ENCODE measurements at places on chromosomes 2 and 18.

DNA sequence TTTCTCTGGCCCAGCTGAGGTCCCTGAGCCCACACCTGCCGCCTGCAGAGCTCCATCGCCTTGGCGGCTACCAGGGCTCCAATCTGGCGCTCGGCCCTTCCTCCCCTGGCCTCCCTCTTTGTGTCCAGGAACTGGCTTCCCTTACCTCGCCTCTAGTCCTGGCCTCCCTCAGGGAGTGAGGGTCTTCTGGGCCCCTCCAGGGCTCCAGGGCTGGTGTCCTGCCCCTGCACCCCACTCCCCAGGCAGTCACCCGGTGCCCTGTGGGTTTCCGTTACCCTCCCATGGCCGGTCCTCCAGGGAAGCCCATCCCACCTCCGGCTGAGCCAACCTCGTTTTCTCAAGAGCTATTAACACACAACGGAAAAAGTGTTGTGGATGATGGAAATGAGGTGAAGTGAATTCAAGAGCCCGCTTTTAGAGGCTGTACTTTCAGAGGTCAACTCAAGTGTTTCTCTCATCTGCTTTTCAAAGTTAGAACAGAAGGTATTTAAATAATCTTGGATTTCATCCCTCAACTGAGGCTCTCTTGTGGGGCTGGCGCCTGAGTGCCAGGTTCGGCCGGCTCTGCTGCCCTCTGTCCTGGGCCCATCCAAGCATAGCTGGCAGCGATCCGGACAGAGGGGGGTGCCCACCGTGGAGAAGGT is 131.9 kb downstream of the ASB1 start:
- no peak for DNase-seq

GRCh38 chr2:113050921-113051895 is 1.5 kb downstream of the IL36B start:
- DNase-seq, result no peak

DNA sequence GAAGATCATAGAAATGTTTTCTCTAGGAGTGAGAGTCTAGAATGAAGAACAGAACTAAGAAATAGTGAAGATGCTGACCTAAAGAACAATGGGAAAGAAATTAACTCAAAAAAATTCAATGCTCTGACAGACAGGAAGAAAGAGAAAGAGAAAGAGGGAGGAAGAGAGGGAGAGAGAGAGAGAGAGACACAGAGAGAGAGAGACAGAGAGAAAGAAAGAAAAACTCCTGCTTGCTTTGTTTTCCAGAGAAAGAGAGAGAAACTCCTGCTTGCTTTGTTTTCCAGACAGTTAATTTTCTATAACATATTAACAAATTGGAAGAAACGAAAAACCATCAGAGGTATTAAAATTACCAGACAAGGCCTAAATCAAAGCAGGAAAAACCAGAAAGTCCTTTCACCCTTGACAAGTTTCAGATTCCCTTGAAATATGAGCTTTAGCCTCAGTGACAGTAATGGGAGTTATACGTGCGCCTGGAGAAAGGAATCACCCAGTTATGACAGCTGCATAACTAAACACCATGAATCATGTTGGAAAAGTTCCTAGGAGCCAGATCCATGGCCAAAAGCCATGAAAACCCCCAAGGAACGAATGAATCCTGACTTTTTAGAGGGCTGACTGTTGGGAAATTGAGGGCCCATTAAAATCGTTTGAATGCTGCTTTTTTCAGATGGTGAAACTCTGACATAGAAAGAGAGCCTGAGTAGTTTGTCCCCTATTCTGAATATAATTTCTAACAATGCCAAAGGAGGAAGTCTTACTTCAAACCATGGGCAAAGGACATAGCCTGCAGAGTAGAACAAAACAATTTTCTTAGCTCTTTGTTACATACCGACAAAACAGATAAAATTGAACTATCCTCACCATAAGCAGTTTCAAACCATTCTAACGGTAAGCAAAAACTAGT is 228.6 kb upstream of the CHST9 start:
- DNase-seq, result no peak

DNA sequence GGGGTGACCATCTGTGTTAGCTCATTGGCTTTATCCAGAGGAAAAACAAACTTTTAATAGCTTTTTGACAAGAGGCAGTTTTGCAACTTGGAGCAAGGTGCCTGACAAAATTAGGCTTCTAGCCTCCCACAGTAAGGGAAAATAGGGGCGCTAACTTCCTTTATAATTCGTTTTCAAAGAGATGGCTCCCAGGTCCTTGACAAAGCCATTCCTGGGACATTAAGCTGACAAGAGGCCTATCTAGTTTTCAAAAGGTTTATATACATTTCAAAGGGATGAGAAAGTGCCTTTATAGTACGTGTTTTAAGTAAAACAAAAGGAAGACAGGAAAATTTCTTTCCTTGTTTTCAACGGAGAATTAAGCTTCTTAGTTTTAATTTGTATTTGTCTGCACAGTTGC is 159.4 kb upstream of the GCFC2 start:
- no peak for DNase-seq

GRCh38 chr2:43219383-43220228 is 6.8 kb downstream of the ZFP36L2 start:
- DNase-seq, result peak; percentile 42

DNA sequence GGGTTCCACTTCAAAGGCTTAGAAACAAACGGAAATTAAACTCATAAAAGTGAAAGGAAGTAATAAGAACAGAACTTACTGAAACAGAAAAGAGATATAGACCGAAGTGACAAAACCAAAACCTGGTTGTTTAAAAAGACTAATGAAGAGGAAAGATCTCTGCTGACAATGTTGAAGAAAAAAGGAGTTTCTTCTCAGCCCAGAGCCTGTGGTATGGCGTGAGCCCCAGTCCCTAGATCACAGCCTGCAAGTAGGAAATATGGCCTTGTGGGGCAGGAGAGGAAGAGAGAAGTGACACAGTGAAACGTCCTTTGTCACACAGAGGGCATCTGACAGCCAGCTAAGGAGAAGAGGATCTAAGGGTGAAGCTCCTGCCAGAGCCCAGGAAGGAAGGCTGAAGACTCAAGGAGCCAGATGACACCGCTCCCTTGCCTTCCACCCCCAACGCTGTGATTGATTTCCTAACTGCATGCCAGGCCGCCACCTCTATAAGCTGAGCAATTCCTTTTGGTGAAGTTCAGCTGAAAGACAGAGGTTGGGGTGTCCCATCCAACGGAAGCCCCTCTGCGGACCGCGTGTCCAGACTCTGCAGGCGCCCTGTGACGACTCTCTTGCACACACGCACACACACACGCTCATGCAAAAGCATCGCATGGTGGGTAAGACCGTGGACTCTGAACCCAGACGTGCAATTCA is 141.1 kb downstream of the HDAC4 start:
- DNase-seq, result no peak

GRCh38 chr2:211408483-211408891 is 852.1 kb downstream of the CPS1 start:
- DNase-seq, result no peak

DNA sequence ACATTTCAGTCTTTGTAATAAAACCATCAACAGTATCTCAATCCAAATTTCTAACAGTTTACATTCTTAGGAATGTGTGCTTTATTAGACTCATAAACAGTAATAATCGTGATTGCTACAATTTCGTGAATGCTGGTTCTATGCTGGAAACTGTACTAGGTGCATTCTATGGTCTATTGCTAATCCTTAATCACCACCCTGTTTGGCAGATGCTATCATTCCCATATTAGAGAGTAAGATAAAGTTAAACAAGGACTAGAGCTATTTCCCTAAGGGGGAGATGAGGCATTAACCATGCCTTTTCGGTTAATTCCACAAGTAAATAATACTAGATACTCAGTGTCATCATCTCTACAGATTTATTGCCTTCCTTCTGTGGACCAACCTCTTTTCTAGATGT is 244.0 kb downstream of the PAX3 start:
- DNase-seq, result no peak

GRCh38 chr2:195151711-195152110 is 505.3 kb upstream of the SLC39A10 start:
- DNase-seq, result no peak

DNA sequence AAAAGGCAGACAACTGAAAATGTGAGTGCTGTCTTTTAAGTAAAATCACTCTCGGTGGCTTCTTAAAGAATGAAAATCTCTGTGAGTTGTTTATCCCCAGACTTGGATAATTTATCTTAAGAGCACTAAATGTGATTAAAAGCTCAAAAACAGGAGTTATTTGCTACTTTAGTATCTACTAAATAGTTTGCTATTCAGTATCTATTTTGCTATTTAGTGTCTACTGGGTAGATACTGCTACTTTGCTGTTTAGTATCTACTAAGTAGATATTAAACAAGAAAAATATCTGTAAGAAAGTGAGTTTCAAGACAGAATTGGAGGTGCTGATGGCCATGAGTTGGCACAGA is 1.4 kb upstream of the KCNG3 start:
- no peak for DNase-seq

DNA sequence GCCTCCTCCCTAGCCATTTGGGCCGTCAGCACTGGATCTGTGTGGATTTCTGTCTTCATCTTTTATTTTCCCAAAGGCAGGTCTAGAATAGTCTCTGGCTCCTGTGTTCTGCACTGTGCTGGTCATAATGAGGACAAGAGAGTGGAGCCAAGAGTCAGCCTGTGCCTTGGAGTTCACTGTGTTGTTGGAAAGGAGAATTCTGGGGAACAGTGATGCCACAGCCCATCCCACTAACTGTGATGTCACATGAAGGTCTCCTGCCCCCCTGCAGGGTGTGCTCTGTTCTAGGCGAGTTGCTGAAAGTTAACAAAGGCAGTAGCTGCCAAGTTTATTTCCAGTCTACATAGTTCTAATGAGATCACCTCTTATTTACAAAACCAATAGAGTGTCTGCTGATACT is 248.5 kb downstream of the TPGS2 start:
- DNase-seq, result no peak

- DNase-seq, result no peak
These were observed 99.6 kb upstream of the MAP2 start for GRCh38 chr2:209324281-209324680.
